ENCODE measurements at places on chromosomes 6 and 20.

DNA sequence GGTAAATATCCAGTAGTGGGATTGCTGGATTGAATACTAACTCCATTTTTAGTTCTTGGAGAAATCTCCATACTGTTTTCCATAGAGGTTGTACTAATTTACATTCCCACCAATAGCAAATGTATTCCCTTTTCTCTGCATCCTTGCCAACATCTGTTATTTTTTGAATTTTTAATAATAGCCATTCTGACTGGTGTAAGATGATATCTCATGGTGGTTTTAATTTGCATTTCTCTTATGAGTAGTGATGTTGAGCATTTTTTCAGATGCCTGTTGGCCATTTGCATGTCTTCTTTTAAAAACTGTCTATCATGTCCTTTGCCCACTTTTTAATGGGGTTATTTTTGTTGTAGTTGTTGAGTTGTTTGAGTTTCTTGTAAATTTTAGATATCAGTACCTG is 253.2 kb downstream of the HAO1 start:
- DNase-seq: no peak

DNA sequence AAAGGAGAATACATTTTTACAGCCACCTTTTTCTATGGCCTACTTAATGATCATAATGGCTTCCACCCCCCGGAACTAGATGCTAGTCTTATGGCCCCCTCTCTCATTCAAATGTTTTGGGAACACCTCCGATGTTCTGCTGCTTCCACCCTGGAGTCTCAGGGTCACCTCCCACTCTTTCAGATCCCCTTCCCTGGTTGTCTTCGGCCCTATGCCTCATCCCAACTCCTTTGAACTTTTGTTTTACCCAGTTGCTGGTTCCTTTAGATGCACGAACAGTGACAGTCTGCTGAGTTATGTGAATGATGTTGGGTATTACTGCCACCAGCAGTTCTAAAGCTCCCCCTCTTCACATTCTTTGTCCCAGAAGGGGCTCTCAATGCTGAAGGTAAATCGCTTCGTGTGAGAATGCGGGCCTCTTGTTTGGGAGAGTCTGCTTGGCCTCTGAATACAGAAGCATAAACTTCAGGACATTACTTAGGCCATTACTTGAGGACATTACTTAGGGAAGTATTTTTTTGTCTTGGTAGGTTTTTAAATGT is 309.1 kb downstream of the SOX4 start:
- DNase-seq: no peak

GRCh38 chr6:5684320-5685053 is 322.2 kb downstream of the NRN1 start:
- no peak for DNase-seq

- no peak for DNase-seq
Observed at GRCh38 chr6:168603234-168603633, 162.2 kb downstream of the SMOC2 start.

DNA sequence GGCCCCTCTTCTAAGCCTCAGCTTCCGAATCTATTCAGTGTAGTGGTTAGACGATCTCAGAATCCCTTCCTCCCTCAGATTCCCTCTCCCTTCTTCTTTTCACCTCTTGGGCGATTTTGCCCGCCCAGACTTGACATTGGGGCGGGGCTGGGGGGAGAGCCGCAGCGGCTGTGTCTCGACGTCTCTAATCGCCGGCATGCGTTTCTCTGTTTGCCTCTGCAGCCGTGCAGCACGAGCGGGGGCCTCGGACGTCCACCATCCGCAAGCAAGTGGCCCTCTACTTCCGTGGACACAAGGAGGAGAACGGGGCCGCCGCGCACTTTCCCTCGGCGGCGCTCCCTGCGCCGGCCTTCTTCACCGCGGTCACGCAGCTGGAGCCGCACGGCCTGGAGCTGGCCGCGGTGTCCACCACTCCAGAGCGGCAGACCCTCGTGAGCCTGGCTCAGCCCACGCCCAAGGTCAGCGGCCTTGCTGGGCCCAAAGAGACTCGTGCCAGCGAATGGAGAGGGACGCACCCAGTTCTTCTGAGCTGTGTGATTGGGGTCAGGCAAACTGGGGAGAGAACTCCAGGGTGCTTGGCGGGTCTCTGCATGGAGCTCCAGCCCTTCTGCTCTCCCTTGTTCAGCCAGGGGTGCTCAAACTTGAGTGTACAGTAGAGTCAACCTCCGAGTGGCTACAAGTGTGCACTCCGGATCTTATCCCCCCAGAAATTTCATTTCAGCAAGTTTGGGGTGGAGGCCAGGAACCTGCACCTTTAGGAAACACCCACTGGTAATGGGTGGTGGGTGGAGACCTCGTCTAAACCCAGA is 10.7 kb downstream of the NR2E1 start:
- DNase-seq: no peak

DNA sequence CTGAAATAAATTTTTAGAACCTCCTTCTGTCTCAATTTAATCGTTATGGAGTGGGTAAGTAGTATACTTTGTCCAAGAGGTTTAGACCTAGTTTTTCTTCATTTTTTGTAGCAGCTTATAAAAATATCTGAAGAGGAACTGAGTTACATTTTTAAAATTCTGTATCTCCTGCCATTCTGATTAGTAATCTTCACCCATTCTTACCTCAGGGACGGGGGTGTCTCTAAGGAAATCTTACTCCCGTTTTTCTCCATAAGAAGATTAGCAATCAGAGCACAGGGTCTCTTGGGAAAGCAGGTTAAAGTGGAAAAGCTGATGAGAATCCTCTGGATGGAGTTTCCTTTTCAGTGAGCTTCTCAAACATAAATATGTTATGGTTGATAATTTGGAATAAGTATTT is 259.3 kb upstream of the FAM83B start:
- DNase-seq: no peak

DNA sequence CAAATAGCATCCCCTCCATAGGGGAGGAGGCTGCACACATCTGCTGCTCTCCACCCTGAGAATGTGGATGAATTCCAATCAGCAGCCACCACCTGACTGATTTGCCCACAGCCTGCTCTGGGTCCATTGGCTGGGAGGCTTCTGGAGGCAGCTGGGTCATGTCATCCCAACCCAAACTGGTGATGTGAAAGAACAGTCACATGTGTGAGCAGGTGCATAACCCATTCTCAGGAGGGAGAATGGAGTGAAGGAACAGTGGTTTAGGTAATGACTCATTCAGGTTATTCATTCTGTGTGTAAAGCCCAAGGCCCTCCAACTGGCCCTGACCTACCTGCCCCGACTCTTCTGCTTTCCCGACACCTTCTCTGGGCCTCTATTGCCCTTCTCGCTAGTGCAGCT is 90.9 kb upstream of the GCM1 start:
- no peak for DNase-seq

DNA sequence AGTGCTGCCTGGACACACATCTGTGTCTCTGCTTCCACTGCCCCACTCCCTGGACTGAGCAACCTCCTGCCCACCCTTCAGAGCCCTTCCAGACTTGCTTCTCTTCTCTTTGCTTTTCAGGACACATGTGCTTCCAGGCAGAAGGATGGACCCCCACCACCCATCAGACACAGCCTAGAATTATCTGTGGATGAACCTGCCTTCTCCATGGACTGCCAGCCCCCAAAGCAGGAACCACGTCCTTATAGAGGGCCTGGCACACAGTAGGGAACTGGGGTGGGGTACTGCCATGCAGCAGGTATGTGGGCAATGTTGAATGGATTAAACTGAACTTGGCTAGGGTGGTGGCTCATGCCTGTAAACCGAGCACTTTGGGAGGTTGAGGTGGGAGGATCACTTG is 3.6 kb downstream of the KIAA1755 start:
- DNase-seq: no peak

- DNase-seq: peak; percentile 57
Observed at GRCh38 chr6:31068669-31069340, 43.6 kb downstream of the C6orf15 start.

DNA sequence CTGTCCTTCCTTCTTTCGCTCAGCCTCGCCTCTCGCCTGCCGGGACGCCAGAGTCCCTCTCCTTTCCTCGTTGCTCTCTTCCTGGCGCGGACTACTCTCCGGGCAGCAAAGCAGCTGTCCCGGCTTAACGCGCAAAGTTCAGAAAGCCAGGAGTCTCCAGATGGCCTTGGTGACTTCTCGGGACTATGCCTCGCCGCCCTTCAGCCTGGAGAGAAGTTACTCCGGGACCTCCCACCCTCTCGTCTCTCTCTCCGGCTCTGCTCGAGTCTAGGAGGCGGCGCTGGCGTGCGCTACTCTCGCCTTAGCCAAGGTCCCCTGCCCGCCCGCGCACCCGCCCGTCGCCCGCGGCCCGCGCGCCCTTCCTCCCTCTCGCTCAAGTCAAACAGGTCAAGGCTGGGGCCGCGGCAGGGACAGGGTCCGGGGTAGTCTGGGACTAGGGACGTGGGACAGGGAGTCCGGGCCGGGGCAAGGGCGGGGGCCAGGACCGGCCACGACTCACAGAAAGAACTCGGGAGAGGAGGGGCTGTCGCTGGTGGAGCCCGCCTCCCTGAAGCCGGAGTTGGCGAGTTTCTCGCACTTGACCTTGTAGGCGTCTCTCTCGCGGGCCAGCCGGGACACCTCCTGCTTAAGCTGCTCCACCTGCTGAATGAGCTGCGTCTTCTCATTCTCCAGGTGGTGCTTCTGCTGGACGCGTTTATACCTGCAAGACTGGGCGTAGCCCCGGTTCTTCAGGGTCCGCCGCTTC is 1.5 kb downstream of the MAFB start:
- no peak for DNase-seq

DNA sequence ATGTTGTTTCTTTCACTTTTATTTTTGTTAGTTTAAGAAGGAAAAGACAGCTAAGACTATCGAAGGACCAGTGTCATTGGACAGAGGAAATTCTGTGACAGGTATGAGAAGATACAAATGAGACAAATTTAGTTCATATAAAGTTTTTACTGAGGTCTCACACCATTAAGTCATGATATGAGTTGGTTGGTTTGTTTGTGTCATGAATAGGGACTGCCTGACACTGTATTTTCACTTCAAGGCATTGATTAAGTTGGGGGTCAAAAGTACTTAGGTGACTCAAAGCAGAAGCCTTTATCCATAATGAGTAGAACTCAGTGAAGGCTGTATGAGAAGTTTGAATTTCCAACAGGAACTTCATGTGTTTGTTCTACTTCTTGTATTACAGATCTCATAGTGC is 21.3 kb upstream of the HIVEP2 start:
- no peak for DNase-seq

GRCh38 chr6:155611742-155612141 is 156.1 kb upstream of the NOX3 start:
- no peak for DNase-seq

GRCh38 chr6:36071281-36071680 is 43.7 kb downstream of the MAPK14 start:
- DNase-seq: no peak

- no peak for DNase-seq
Observed at GRCh38 chr6:51619042-51619799, 468.2 kb downstream of the PKHD1 start.

GRCh38 chr20:63950701-63951397 is 5.4 kb downstream of the UCKL1 start:
- DNase-seq: no peak

GRCh38 chr6:145830612-145831011 is 16.0 kb upstream of the FBXO30 start:
- no peak for DNase-seq

DNA sequence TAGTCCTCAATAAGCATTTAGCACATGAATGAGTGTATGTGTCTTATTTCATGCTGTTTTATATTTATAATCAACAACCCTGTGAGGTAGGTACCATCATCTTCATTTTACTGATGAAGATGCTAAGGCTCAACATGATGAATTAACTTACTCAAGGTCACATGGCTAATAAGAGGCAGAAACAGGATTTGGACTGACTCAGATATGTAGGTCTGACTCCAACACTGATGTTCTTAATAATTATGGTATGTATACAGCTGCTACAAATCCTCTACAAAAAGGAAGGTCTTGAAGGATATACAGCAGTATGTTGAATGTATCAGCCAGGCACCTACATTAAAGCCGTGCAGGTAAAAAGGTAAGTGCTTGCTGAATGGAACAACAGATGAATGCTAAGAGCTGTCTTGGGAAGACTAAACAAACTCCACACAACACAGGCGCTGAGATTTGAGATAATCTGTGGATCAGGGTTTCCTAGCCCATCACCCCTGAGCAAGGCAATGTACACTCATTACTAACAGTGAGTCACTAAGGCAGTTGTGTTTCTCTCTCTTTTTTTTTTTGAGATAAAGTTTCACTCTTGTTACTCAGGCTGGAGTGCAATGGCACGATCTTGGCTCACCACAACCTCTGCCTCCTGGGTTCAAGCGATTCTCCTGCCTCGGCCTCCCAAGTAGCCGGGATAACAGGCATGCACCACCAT is 31.9 kb downstream of the TTI1 start:
- no peak for DNase-seq

GRCh38 chr6:160990847-160991405 is 643 bp upstream of the MAP3K4 start:
- DNase-seq: no peak

GRCh38 chr6:24911796-24912382 is 23.9 kb downstream of the RIPOR2 start:
- DNase-seq: no peak

GRCh38 chr6:117075218-117075617 is 190.1 kb upstream of the VGLL2 start:
- DNase-seq: no peak

DNA sequence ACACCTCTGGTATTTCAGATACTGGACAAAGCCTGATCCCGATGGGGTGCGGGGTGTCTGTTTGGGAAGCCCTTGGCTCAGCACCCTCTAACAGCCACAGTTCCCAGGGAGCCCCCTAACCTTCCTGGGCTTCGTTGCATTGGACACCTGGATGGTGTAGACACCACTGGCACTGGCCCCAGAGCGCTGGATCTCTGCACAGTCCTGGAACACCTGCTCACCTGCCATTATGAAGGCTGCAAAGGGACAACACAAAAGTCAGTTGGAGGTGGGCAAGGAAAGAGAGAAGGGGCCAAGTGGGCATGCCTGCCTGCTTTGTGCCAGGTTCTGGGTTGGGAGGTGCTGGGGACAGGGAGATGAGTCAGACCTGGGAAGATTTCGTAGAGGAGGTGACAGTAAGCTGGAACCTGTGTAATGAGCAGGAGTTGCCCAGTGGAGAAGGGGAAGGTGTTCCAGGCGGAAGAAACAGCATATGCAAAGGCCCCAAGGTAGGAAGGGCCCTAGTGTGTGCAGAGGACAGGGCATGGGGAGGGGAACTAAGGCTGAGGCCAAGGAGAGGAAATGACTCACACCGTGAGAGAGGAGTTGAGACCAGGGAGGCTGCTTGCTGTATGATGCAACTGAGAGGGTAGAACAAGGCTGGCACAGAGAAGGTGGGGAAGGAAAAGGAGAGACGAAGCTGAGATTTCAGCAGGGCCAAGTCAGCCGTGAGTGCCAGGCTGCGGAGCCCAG is 34.9 kb downstream of the ANGPT4 start:
- DNase-seq: peak; percentile 11

DNA sequence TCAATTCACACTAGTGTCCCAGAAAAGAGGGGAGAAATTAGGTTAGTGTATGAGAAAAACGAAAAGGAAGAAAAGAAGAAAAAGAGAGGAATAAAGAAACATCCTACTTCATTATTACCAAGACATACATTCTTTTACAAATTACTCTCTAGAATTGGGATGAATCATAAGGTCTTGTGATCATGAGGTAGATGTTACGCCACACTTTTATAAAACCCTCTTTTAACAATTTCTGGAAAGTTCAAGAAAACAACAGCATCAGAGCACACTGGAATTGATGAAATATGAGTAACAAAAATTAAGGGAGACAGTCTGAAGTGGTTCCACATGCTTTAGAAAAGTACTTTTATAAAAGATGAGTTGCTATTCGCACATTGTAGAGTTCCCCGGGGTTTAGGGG is 32.6 kb upstream of the NRSN1 start:
- DNase-seq: no peak

- DNase-seq: no peak
Observed at GRCh38 chr6:118985123-118985830, 50.3 kb upstream of the MCM9 start.
